Cardiac ventricle fibroblast (primary cell): ENCODE measurements at places on chromosomes 2 and 18. TPM values are rescaled to one million over a fixed set of nuclear protein-coding genes. Genes with fewer than 3 reads are reported as not detected.

Gene ITPRIPL1
- 0.20 and 0.31 TPM in 2 replicates for total RNA-seq

Gene LIMS2
- total RNA-seq = 0.34 and 1.1 TPM in 2 replicates

Gene SPEG
- total RNA-seq = 8.5 and 10.5 TPM in 2 replicates

Gene GCG
- not detected in 2 replicates for total RNA-seq

Gene TMEM200C
- total RNA-seq = not detected in 2 replicates

Gene ZSCAN30
- total RNA-seq = 9.8 and 12.2 TPM in 2 replicates

Gene PDCL3
- total RNA-seq = 7.2 and 10.2 TPM in 2 replicates

Gene TLK1
- 19.7 and 20.8 TPM in 2 replicates for total RNA-seq

Gene NAT8
- not detected in 2 replicates for total RNA-seq

Gene EDAR
- not detected in 2 replicates for total RNA-seq

Gene KHK
- total RNA-seq = 1.1 TPM in 1 of 2 replicates, not detected in the other
